ENCODE measurements at places on chromosomes 12 and 14.

- no peak for DNase-seq
These were observed 87.1 kb downstream of the GPR135 start for GRCh38 chr14:59377991-59378601.

DNA sequence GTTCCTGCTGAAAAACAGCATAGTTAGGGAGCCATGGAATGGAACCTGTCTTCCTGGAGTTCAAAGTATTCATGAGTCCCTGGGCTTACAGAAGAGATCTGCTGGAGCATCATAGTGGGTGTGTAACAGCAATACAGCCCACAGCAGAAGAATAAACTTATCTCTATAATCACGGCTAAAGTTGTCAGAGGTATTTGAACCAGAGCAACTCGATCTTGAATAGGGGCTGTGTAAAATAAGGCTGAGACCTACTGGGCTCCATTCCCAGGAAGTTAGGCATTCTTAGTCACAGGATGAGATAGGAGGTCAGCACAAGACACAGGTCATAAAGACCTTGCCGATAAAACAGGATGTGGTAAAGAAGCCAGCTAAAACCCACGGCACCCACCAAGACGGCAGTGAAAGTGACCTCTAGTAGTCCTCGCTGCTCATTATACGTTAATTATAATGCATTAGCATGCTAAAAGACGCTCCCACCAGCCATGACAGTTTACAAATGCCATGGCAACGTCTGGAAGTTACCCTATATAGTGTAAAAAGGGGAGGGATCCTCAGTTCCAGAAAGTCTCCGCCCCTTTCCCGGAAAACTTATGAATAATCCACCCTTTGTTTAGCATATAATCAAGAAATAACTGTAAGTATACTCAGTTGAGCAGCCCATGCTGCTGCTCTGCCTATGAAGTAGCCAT is 223.4 kb downstream of the PCNX1 start:
- no peak for DNase-seq

GRCh38 chr12:39622306-39622705 is 2.7 kb upstream of the ABCD2 start:
- no peak for DNase-seq

DNA sequence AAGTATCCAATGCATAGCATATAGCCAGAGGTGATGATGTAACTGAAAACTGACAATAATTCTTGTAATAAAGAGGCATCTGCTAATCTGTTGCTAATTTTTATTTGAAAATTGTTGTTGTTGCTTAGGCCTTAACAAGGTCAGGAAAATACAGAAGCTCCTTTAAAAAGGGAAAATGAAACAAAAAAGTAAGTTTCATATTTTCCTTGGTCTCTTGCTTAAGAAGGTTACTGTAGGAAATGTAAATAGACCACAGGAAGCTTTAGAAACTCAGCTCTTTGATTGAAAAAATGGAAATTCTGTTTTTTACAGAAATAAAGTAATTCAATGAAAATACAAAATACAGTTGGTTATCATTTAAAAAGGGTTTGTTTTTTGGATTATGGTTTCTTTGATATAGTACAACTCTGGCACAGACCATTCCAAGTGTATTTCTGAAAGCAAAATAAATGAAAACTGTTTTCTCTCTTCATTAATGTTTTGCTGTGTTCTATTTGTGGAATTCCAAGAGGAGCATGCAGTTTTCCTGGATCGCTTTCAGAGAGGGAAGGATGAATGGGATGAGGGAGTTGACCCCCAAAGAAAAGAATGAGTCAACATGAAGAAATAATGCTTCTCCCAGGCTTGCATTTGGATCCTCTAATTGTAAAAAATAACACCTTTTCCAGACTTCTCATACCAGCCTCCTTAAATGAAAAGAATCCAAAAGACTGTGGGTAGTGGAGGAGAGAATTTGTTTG is 398.0 kb upstream of the FAR2 start:
- DNase-seq: no peak

DNA sequence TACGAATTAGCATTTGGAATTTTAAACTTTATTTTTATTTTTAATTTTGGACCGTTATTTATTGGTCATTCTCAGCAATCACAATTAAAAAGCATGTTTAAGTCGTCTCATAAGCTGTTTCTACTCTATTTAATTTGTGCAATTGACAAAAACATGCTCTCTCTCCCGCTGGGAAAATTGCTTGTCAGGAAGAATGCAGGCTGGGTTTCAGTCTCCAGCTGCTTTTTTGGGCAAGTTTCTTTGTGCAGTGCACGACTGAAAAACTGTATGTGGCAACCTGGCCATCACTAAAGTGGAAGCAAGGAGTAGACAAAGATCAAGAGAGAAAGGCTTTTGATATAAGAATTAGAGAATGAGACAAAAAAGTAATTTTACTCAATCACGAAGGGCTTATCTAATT is 941.5 kb upstream of the MDGA2 start:
- DNase-seq: no peak

DNA sequence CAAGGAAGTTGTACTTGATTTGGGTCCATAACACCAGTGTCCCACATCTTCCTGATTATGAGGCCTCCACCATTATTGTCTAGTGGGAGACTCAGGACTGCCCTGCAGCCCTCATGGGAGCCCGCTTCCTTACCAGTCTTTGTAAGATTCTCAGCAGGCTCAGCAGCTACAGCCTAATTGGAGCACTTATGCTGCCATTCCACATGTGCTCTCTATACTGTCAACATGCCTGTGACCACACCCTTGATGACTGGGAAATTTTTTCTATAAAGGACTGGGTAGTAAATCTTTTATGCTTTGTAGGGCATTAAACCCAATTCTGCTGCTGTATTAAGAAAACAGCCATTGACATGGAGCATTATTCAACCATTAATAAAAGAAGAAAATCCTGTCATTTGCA is 145.5 kb upstream of the IGF1 start:
- no peak for DNase-seq

- no peak for DNase-seq
These were observed 33.9 kb upstream of the CDK17 start for GRCh38 chr12:96434107-96434506.

GRCh38 chr12:90999966-91000365 is 4.8 kb downstream of the EPYC start:
- DNase-seq: no peak

- DNase-seq: no peak
These were observed 74.9 kb downstream of the RBM19 start for GRCh38 chr12:113891167-113891692.

- no peak for DNase-seq
These were observed 165.3 kb downstream of the SNAPC1 start for GRCh38 chr14:61927520-61927919.

DNA sequence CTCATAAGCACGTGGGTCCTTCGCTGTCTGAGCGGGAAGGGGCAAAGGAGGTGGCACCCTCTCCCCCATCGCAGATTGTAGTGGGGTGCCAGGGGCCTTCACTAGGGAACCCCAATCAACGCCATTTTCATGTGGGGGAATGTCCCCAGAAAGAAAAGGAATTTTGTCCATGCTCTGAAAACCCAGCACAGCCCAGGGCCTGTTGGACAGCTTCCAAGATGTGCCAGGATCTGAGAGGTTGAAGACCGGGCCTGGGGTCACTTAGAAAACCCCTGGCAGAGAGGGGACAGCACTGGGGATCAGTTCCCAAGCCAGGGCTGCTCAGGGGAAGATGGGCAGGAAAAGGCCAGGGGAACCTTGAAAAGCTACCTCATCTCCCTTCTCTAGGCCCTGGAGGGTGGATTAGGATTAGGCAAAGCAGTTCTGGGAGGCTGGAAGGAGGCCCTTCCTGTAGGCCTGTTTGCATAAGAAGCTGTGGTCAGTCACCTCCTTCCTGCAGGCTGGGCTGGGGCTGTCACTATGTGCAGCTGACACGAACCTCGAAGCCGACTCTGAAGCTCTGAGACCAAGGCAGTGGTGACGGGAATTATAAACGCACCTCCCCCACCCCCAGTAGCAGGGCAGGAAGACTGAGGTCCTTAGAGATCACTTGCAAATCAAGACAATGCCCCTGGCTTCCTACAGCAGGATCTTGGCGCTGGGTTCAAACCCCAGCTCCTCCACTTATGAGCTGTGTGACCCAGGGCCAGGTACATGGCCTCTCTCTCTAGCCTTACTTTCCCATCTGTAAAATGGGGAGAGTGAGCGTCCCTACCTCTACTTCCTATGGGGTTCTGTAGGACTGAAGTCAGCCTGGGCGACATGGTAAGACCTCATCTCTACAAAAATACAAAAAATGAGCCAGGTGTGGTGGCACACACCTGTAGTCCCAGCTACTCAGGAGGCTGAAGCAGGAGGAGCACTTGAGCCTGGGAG is 29.0 kb downstream of the TESC start:
- no peak for DNase-seq

DNA sequence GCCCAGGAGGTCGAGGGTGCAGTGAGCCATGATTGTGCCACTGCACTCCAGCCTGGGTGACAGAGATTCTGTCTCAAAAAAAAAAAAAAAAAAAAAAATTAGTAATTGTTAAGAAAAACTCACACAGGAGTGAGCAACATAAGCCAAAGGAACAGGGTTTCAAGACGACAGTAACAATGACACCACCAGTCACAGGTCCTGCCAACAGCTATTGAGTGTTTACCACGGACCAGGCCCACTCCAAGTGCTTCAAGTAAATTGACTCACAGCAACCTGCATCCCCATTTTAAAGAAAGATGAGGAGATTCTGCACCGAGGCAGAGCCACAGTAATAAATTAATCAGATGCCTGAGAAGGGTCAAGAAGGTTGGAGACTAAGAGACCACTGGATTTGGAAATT is 194.5 kb downstream of the DPF3 start:
- DNase-seq: no peak

GRCh38 chr14:51487848-51488247 is 163.9 kb upstream of the FRMD6 start:
- DNase-seq: no peak

- no peak for DNase-seq
These were observed 6.6 kb downstream of the SYT10 start for GRCh38 chr12:33432992-33433391.

GRCh38 chr12:103884316-103884715 is 43.3 kb upstream of the NT5DC3 start:
- no peak for DNase-seq

DNA sequence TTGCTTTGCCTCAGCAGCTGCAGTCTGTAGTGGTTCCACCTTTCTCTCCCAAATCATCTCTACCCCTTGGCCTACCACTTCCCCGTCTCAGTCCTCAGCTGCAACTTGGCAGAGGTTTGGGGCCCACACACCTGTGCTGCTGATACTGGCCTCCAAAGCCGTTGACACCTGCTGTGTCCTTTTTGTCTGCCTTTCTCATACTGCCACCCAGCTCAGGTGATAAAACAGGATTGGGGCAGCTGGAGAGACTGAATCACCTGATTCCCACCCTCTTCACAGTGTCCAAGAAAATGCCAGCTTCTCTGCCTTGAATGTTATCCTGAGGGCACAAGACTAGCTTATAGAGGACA is 103.7 kb downstream of the ETV6 start:
- no peak for DNase-seq

- no peak for DNase-seq
These were observed 2.7 kb downstream of the GLTP start for GRCh38 chr12:109877504-109878246.

DNA sequence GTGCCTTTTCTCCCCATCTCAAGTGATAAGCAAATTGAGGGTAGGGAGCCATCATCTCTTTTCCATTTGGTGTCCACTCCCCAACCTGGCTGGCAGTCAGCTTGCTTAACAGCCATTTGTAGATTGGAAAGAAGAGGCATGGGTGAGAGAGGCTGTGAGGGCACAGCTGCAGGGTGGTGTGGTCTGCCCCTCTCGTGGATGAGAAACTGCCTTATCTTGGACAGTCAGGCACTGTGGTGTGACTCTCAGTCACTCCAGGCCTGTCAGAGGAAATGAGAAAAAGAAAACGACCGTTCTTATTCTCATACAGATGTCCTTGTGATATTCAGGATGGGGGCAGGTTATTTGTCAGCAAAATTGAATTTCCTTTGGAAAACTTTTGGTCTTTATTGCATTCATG is 65.1 kb upstream of the SRSF5 start:
- no peak for DNase-seq

- DNase-seq: no peak
These were observed 63.0 kb downstream of the CLMN start for GRCh38 chr14:95256776-95257060.

DNA sequence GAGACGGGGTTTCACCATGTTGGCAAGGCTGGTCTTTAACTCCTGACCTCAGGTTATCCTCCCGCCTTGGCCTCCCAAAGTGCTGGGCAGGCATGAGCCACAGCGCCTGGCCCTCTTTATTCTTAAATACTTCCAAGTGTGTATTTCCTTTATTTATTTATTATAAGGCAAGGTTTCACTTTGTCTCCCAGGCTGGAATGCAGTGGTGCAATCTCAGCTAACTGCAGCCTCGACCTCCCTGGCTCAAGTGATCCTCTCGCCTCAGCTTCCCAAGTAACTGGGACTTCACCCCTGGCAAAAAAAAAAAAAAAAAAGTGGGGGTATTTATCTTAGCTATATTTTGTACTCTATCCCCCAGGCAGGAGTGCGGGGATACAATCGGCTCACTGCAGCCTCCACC is 6.8 kb downstream of the FAM216A start:
- DNase-seq: no peak

DNA sequence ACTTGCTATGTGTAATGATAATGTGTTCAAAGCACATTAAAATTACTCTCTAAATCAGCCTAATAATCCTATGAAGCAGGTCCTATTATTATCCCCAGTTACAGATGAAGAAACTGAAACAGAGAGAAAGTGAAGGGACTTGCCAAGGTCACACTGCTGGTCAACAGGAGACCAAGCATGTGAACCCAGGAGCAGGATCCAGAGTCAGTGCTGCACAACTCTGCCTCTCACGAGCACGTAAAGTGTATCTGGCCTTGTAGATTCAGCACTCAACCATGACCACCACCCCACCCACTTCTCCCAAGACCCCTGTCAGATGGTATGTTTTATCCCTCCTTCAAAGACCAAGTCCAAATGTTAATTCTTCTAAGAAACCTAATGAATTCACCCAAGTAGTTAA is 100.7 kb downstream of the TTC7B start:
- no peak for DNase-seq

DNA sequence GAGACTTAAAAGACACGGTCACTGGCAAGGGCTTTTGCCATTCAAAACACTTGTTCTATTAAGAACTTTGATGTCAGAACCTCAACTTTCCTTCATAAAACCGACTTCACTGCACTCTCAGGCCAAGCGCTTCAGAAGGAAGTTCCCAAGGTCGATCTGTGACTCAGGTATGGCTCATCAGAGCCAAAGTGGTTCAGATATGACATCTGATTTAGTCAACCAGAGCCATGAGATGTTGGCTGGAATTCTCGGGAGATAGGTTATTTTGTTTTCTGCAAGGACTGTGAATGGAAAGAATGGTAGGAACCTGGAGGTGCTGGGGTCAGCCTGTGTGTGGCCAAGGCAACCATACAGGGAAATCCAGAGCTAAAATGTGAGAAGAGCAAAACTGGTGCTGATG is 445.6 kb downstream of the GLT1D1 start:
- no peak for DNase-seq

Measured in mesothelial cell of epicardium (in vitro differentiated cells).